NCI-H446 (cell line): ENCODE measurements at places on chromosomes 7 and 10.

DNA sequence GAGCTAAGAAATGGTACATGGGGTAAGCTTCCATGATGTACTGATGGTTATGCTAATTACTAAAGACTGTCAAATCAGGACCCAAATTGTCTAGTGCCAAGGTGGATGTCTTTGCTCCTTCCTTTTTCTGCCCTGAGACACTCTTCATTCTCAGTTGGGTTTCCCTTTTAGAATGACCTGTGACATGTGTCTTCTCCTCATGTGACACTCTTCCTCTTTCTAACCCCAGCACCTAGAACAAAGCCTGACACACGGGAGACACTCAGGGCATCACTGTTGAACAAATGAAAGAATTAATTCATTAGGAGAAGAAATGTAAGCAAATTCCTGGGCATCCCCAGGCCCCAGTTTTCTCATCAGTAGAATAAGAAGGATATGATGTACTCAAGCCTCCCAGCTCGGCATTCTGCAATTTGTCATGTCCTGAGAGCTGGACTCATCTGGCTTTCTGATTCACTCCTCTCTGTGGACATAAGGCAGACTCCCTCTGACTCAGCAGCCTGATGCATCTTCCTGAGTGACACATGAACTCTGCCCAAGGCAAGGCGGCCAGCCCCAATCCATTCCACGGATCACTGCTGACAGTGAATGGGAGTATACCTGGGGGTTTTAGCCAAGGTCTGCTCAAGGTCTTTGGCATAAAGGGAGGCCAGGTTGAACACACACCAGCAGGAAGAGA lies 473.8 kb downstream of the KCNMA1 start:
- DNase-seq, result peak; percentile 7

DNA sequence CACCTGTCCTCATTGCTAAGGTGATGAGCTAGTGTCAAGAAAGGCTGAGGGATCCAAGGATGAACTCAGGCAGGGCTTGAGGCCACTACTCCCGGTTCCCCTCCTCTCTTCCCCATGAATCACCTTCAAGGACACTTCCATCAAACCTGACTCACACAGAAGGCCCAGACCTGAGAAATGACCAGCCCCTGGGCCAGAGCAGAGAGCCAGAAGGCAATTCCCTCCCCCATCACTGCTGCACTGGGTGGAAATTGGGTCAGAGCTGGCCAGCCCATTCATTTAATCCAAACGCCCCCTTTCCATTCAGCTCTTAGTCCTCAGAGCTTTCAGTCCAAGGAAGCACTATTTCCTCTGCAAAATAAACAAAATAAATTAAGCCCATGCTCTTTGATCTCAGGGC lies 182.0 kb downstream of the KCNMA1 start:
- no peak for DNase-seq

GRCh38 chr7:148723166-148723559 lies 24.5 kb downstream of the CUL1 start:
- DNase-seq, result no peak

GRCh38 chr10:4596951-4597350 lies 229.1 kb upstream of the AKR1E2 start:
- DNase-seq, result no peak

GRCh38 chr10:63103971-63104409 lies 29.1 kb upstream of the NRBF2 start:
- DNase-seq, result no peak

- no peak for DNase-seq
These were observed 62.5 kb downstream of the INSYN2A start for GRCh38 chr10:127133672-127134500.

GRCh38 chr10:76012716-76013327 lies 581.4 kb downstream of the LRMDA start:
- no peak for DNase-seq
